ENCODE measurements at places on chromosomes 6 and 20.

DNA sequence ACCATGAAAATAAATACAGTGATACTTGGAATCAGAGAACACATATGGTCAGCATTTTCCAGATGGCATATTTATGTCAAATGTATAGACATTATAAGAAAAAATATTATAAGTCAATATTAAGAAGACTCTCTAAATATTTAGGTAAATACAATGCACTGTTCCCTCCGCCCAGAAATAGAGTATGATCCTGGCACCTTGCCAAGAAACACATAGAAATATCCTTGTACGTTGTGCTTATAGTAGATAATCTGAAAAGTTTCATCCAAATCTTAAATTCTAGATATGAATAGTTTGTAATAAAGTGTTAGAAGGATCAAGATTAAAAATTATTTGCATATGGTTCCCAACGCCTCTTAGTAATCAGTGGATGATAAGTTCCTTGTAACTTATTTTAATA lies 645.8 kb upstream of the GJE1 start:
- no peak for DNase-seq

- DNase-seq: no peak
Measured at GRCh38 chr6:142376800-142377496, 75.1 kb downstream of the ADGRG6 start.

DNA sequence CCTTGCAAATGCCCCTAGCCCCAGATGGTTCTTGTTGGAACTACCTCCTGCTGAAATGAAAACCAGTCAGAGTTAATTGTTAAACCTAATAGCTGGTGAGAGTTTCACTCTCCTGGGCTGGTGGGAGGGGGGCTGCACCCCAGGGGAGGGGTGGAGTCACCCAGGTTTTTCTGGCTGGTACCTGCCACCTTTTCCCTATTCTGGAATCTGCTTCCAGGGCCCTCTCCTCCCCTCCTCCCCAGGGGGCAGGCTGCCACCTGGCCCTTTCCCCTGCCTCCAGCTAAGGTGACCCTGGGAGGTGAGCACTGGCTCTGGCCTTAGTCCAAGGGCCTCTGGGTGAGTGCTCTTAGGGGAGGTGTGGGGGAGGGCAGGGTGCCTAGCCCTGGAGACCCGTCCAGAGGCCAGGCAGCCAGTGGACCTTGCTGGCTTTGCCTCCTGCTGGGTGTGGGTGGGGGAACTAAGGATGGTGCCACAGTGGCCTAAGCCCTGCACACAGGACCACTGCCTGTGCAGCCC lies 48.8 kb upstream of the EPB41L1 start:
- DNase-seq: no peak

DNA sequence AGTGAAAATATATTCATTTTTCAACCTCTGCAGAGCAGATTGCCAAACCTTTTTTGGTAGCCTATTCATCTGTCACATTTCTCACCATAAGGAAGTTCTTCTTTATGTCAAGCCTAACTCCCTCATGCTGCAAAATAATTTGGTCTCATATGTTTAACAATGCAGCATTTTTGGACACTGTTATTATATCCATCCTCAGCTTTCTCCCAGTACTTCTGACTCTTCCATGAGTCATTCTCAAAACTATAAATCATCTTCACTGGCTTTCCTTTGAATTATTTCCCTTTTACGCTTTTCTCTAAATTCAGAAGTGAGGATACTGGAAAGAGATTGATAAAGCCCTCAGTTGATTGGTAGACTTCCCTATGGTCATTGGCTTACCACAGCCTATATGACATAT lies 192.2 kb downstream of the TPBG start:
- DNase-seq: no peak

GRCh38 chr20:53328961-53329360 lies 264.7 kb downstream of the ZNF217 start:
- DNase-seq: no peak

GRCh38 chr6:111559188-111560097 lies 46.2 kb downstream of the TRAF3IP2 start:
- no peak for DNase-seq

GRCh38 chr6:44129841-44130322 lies 2.5 kb downstream of the TMEM63B start:
- DNase-seq: no peak

GRCh38 chr6:143279385-143279784 lies 171.1 kb downstream of the ADAT2 start:
- no peak for DNase-seq

- no peak for DNase-seq
Measured at GRCh38 chr6:119484598-119484997, 135.0 kb upstream of the MAN1A1 start.

- DNase-seq: no peak
Measured at GRCh38 chr6:24419526-24419925, 16.8 kb downstream of the MRS2 start.

DNA sequence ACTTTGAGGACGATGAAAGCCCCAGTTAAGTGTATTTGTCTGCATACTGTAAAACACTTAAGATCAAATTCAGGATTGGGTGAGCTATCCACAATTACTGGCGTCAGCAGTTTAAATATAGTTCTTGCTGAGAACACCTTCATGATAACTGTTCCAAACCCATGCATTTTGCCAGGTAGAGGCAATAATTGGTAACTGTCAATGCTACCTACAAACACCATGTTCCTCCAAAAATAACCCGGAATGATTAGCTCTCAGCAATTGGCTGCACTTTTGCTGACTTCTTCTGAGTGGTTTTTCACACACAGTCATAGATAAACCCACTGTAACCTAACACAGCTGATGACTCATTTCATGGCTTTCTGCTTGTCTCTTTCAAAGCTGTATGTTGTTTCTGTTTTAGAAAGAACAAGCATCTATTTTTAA lies 1358.6 kb upstream of the GJE1 start:
- no peak for DNase-seq

- DNase-seq: no peak
Measured at GRCh38 chr20:63163596-63164483, 52.1 kb downstream of the YTHDF1 start.

- DNase-seq: no peak
Measured at GRCh38 chr6:107666084-107666980, 157.8 kb downstream of the SCML4 start.

DNA sequence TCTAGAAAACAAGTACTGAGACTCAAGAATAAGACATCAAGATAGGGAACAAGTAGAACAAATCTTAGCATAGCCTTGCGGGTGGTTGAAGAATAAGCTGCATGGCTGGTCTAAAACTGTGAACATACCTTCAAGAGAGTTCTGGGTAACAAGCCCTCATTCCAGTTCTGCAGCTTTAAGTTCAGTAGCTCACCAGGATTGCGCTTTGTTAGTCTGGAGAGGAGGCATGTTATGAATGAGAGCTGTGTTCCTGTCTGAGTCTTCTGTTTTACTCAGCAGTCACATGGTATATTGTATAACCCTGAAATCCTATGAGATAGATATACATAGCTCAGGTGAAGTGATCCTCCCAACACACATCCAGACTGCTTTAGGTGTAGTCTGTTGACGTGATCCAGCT lies 406.6 kb upstream of the IRAK1BP1 start:
- DNase-seq: no peak

DNA sequence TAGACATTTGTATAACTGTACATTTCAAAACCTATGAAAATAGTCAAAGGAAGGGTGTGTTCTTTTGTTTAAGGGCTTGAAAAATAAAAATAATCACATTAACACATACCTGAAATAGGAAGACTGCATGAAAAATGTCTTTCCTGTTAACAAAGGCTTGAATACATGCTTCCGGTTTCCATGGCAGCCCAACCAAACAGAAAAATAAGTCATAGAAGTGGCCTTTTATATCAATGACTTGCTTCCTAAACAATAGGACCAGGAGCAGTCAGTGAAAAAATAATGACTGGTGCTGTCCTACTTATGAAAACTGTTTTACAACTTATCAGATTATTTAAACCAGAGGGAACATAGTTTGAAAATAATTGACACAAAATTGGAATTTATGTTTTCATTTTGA lies 412.6 kb upstream of the PLCB4 start:
- DNase-seq: no peak

- no peak for DNase-seq
Measured at GRCh38 chr6:44076356-44077213, 50.7 kb downstream of the MRPL14 start.

DNA sequence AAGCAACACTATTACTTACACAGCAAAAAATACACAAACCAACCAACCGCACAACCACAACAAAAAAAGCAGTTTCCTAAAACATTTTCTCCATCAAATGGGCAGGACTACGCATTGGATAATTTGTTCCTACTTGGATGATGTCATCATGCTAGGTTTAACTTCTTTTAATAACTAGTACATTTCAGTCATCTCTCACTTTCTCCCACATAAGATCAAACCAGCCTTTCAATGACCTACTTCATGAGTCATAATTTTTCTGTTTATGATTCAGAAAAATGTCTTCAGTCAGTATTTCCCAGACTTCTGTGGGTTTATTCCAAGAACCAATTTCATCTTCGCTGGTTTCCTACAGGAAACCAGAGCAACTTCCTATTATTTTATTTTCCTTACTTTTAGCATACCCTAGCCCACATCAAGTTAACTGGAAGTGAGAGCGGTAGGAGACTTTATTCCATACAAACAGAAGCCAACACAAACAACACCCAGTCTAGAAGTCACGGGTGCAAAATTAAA lies 134.2 kb downstream of the GMDS start:
- DNase-seq: no peak

- DNase-seq: no peak
Measured at GRCh38 chr6:25025248-25025918, 89.6 kb upstream of the RIPOR2 start.

DNA sequence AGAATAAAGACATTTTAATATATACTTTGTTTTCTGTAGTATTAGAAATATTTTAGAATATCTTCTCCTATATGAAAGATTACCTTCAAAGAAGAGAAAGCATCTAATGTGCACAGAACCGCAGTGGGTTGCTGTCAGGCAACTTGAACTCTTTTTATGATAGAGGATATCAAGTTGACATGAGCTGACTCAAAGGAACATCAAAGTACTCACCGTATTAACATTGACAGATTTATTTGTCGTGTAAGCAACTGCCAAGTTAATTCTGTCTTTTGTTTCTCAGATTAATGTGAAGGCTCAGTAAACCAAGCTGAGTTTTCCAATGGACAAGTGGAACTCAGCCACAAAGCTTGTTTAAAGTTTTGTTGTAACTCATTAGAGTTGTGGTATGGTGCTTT lies 2.2 kb upstream of the GINM1 start:
- no peak for DNase-seq

DNA sequence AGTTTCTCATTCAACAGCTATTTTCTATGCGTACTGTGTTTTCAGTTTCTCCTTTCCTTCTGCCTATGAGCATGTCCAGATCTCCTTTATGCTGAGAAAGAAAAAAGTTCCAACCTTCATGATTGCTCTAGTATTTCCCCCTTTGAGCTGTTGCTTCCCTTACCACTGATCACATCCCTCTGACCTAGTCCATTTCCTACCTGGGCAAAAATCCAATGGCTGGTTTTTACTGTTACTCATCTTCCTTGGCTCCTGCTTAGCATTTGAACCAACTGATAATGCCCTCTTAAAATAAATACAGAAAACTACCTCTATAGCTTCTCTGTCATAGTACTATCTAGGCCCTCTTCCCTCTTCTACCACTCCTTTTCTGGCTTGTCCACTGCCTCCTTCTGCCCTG lies 6.0 kb downstream of the RFX6 start:
- no peak for DNase-seq

- no peak for DNase-seq
Measured at GRCh38 chr20:15958142-15958541, 615.1 kb downstream of the KIF16B start.

GRCh38 chr6:157203312-157203744 lies 120.0 kb downstream of the TMEM242 start:
- no peak for DNase-seq

GRCh38 chr6:128005009-128005408 lies 104.2 kb upstream of the THEMIS start:
- no peak for DNase-seq

DNA sequence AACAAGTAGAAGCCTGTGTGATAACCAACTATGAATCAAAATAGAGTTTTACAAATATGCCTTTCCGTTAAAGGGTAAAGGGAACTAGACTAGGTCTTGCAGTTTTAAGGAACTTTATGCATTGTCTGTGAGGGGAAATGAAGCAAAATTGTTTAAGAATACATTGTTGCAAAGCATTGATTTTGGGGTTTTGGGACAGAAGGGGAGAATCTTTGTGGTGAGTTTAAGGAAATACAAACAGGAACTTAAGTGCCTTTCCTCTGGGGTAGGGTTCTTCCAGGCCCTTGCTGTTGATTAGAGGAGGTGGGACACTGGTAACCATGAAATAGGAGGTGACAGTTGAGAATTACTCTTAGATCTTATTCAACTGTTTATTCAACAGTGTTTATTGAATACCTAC lies 4.7 kb downstream of the MAPK14 start:
- DNase-seq: no peak

- DNase-seq: no peak
Measured at GRCh38 chr20:50930976-50931305, 296 bp downstream of the ADNP start.

DNA sequence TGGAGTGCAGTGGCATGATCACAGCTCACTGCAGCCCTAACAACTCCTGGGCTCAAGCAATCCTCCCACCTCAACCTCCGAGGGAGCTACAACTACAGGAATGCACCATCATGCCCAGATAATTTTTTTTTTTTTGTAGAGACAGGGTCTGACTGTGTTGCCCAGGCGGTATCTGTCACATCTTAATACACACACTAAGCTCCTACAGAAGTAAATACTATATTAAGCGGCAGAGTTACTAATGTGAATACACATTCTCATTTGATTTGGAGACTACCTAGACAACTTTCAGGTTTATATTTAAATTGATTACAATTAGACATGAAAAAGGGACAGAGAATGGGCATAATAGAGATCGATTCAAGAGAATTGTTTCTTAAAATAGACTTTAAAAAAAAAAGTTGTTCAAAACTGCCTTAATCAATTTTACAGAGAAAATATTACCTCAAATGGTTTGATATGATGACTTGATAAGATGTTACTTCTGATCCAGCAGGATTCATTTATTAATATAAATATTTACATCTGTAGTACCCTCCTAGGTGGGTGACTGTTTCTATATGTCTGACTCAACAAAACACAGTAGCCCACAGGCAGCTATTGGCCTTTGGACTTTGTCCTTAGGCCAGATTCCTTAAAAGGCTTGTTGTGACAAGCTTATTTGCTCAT lies 7.1 kb upstream of the LOC128125822 start:
- DNase-seq: no peak

DNA sequence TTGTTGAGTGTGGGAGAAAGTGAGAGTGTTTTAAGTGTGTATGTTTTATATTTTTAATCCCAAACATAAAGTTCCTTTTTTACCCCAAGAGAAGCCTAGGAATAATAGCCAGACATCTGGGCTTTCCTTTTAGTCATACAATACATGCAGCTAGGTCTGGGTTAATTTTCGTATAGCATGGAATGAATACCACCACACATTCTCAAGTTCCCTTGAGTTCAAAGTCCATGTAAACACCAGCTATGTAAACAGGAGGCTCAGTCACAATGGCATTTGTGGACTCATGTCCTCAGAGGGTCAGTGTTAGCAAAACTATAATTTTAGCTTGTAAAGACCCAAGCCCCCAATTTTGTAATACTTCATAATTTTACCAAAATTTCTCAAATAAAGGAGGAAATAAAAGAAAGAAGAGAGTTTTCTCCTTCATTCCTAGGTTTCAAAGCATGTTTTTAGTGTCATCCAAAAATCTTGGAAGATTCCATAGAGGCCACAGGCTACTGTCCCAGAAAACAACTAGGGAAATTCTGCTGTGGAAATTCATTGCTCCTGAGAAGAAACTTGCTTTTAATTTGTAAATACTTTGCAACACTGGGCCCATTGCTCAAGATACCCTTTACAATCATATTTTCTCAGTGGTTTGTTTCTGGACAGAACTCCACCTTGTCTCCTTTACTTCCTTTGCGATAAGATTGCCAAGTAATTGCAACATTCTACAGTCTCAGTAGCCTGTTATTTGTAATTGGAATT lies 671.2 kb downstream of the COL12A1 start:
- DNase-seq: no peak
